Keratinocyte (primary cell): ENCODE measurements at places on chromosomes 13 and 19. TPM values are rescaled to one million over a fixed set of nuclear protein-coding genes. Genes with fewer than 3 reads are reported as not detected.

DNA sequence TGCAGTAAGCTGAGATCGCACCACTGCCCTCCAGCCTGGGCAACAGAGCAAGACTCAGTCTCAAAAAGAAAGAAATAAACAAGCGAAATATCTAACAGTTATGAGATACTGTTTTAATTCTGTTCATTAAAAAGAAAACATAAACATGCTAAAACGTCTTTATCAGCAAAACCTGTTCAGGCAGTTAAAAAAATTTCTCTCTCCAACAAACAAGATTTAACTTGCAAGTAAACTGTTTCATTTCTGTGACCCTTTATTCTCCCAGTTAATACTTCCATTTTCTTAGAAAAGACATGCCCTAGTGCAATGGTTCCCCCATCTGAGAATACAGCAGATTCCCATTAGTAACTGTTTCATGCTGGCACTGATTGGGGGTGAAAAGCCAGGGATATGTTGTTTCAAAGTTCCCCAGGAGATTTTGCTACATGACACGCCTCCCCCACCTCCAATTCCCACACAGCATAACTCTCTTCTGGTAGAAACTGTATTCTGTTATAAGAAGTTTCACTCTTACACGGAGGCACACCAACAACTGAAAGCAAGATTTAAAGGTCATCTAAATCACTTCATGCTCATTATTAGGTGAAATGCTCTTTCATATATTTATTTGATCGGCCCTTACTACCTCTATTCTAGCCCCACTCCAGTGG, 24.4 kb downstream of the ELF1 start:
- H3K36me3 ChIP-seq = no peaks in the 10 kb centered on the region
- peak overlapping the region; percentile 8 for H3K4me3 ChIP-seq
- no peak for DNase-seq
- no peaks in the 10 kb centered on the region for H3K27me3 ChIP-seq
- H3K27ac ChIP-seq = peak overlapping the region; percentile 88

RAB20 gene
- polyA plus RNA-seq = 3.7 to 4.3 TPM (median 4.1 TPM) in 3 replicates

ZNF548 gene
- 8.5 to 11.4 TPM (median 10.8 TPM) in 3 replicates for polyA plus RNA-seq

DNA sequence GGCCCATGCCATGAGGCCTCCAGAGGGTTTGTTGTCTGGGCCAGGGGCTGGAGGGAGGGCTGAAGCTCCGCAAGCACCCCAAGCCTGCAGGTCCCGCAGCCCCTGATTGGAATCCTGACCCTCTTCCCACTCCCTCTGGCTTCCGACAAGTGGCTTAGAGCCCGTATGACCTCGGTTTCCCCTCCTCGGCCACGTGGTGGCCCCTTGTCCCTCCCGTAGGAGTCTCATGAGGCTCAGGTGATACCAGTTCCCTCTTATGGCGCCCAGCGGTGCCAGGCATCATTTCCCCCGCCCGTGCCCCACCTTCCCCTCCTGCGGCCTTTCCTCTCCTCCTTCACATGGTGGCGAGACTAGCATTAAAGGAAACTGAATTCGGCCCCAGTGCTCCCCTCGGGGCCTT, 6.1 kb downstream of the THOP1 start:
- H3K27ac ChIP-seq = no peak overlapping the region
- no peak overlapping the region for H3K4me3 ChIP-seq
- H3K36me3 ChIP-seq = peaks cover 17% of the 10 kb centered on the region
- H3K4me1 ChIP-seq = peaks cover 2% of the 10 kb centered on the region
- DNase-seq = no peak

DNA sequence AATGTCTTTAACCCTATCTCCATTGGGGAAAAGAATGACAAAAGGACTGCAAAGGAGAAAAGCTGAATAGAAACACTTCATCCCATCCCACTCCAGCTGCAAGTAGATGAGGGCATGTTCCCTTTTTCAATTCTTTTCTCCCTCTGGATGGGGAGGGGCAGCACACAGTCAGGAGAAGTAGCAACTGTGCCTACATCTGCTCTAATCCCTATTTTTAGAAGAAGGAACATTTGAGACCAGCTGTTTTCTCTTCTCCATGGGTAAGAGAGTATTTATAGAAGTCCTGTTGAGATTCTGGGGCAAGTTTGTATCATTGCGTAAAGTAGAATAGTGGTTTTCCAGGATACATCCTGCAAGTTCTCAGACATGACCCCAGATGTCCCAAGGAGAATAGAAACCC, 9.3 kb upstream of the GTF3A start:
- no peak overlapping the region for H3K27ac ChIP-seq
- no peaks in the 10 kb centered on the region for H3K4me1 ChIP-seq
- H3K27me3 ChIP-seq = peaks cover 5% of the 10 kb centered on the region
- H3K36me3 ChIP-seq = no peaks in the 10 kb centered on the region
- no peak for DNase-seq

DNA sequence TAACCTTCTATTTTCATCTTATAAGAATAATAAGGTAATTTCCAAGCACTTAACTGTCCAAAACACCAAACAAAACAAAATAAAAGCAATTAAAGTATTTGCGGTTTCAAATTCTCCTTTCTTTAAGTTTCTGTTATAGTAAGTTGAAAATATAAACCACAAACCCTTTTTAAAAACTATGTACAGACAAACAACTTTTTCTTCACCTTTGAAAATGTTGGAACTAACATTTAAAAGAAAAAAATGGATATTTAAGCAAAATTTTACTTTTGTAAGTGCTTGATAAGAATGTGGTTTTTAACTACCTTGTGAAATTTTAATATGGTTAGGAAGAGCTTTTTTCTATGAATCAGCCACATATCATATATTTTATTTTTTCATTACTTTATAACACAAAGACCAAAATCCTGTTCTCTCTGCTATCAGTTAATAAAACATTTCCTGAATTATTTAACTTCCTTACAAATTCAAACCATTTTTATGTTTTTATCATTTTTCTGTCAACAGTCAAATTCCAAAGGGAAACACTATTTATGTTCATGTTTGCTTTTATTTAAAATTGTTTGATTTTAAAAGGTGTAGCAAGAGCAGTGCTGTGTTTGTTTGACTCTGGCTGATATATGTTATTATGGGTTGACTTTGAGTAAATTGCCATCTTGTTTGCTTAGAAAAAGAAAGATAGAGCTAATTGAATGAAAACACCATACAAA, 554.1 kb upstream of the KLHL1 start:
- H3K27me3 ChIP-seq = no peaks in the 10 kb centered on the region
- H3K27ac ChIP-seq = no peak overlapping the region
- H3K4me3 ChIP-seq = no peak overlapping the region

GRCh38 chr19:6038634-6039405, 60.9 kb upstream of the RANBP3 start:
- no peaks in the 10 kb centered on the region for H3K4me1 ChIP-seq
- H3K36me3 ChIP-seq = peaks cover 24% of the 10 kb centered on the region
- DNase-seq = no peak
- no peaks in the 10 kb centered on the region for H3K27me3 ChIP-seq

DNA sequence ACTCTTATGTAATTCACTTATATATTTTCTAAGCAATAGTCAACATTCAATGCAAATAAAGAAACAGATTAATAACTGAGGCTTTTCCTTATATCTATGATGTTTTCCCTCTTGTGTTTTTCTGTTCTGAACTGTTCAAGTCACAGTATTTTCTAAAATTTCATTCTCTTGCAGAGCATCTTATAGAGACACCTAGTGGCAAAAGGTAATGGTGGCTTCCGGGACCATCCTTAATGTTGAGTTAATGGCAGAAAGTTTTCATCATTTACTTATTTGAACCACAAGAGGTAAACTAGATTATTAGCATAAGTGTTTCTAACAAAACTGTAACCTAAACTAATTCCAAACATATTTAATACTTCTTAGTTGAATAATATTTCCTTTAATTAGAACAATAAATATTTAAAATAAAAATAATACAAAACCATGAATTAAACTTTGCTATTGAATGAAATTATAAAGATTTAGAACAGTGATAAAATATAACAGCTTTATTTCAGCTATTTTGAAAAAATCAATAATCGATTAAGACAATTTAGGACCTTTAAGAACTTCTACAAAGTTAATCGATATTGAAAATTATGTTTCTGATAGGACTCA, 1.7 kb upstream of the SLITRK5 start:
- peaks cover 7% of the 10 kb centered on the region for H3K4me1 ChIP-seq
- H3K4me3 ChIP-seq = no peak overlapping the region
- peak; percentile 5 for DNase-seq
- peaks cover 26% of the 10 kb centered on the region for H3K27me3 ChIP-seq

PAN3 gene
- 11.8 to 16.8 TPM (median 12.1 TPM) in 3 replicates for polyA plus RNA-seq

NCCRP1 gene
- polyA plus RNA-seq = 2.3 to 6.0 TPM (median 2.8 TPM) in 3 replicates

GRCh38 chr19:55368701-55369563, 1.3 kb downstream of the IL11 start:
- H3K27me3 ChIP-seq = peaks cover 12% of the 10 kb centered on the region
- H3K27ac ChIP-seq = no peak overlapping the region
- peaks cover 15% of the 10 kb centered on the region for H3K4me1 ChIP-seq
- peak overlapping the region; percentile 49 for H3K4me3 ChIP-seq

ADGRE1 gene
- 0.04 TPM in 1 of 3 replicates, not detected in the others for polyA plus RNA-seq
